ENCODE measurements at places on chromosomes 1 and 21.

- DNase-seq: no peak
Observed at GRCh38 chr1:50681931-50682330, 258.7 kb upstream of the DMRTA2 start.

DNA sequence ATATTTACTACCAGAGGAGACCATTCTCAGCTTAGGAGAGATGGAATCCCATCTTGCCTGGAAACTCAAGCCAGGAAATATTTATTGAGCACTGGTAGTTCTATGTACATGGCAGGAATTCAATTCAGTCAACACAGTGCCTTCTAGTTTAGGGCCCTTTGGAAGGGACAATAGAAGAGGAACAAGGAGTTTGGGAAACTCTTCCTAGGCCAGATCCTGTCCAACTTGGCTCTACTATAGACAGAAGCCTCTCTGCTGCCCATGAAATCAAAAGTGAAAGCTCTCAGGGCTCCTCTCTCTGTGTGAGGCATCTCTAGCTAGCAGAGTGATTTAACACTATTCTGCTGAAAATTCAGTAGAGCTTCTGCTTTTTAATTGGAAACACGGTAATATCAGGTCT is 244.6 kb upstream of the MAP1LC3C start:
- DNase-seq: no peak

GRCh38 chr1:236673289-236673919 is 12.9 kb upstream of the ACTN2 start:
- no peak for DNase-seq

- peak; percentile 11 for DNase-seq
Observed at GRCh38 chr1:224205438-224205840, 22.4 kb downstream of the DEGS1 start.

All from CD4-positive, alpha-beta T cell treated with Interleukin-1 beta for 1 hour (primary cell).